ENCODE measurements at places on chromosomes 5 and 9. TPM values are rescaled to one million over a fixed set of nuclear protein-coding genes. Genes with fewer than 3 reads are reported as not detected.

DNA sequence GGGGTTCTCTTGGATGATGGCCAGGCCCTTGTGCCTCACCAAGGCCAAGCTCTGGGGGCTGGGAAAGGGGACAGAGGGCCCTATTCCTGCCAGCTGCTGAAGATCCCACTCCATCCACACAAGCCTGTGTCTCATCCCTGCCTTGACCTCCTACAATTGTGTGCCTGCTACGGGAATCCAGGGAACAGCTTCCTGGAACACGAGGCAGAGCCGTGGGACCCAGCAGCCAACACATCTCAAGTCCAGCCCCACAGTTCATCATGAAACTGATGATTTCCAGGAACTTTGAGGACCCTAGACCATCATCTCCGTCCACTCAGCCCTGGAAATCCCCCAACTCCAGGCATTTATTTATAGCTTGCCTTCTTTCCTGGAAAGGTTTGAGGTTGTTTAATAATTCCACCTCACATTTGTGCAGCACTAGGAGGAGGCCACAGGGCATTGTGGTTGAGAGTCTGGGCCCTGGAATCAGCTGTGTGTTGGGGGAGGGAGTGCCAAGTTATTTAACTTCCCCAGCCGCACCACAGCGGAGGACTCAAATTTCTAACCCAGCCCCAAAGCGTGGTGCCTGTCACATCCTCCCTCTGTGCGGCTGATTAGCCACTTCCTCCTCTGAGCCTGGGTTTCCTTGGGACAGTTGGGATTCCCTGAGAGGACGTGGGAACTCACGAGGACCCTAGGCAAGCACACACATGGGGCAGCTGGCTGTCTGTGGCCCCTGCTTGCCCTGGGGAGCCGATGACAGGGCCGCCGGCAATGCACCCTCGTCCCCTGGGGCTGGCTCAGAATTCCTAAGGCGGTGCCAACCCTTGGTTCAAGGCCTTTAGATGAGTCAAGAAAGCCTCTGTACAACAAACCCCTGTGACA, 58.2 kb upstream of the GGTA1 start:
- H3K27ac ChIP-seq = no peak overlapping the region
- H3K4me1 ChIP-seq = peaks cover 27% of the 10 kb centered on the region
- H3K36me3 ChIP-seq = no peaks in the 10 kb centered on the region
- H3K27me3 ChIP-seq = no peaks in the 10 kb centered on the region
- peak; percentile 39 for DNase-seq

DNA sequence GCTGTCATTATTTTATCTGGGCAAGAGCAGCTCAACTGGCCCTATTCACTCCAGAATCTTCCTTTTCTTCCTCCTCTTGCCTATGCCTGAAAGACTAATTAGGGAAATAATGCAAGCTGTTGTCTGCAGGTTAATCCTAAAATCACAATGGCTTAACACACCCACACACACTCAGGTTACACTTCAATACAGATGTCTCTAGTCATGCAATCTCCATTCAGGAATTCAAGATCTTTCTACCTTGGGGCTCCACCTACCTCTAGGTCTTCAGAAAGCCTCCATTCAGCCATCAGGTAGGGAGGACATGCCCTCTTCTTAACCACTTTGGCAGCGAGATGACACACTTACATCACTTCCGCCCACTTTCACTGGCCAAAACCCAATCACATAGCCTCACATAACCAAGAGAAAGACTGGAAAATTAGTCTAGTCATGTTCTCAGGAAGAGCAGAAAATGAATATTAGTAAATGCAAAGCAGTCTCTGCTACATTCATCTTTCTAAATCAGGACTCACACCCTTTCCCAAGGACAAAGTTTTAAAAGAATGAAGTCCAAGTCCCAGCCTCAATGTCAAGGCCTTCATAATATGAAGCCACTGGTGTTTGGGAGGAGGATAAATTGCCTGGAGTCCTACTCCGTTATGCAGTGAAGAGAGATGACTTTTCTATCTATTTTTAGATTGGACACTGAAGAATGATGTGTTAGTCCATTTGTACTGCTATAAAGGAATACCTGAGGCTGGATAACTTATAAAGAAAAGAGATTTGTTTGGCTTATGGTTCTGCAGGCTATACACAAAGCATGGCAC, 428.1 kb downstream of the EFNA5 start:
- H3K27me3 ChIP-seq = no peaks in the 10 kb centered on the region
- DNase-seq = no peak
- no peak overlapping the region for H3K27ac ChIP-seq
- no peaks in the 10 kb centered on the region for H3K4me1 ChIP-seq

GRCh38 chr9:5587024-5587423, 41.9 kb upstream of the RIC1 start:
- no peaks in the 10 kb centered on the region for H3K36me3 ChIP-seq
- H3K4me1 ChIP-seq = peaks cover 3% of the 10 kb centered on the region
- H3K4me3 ChIP-seq = no peak overlapping the region
- no peaks in the 10 kb centered on the region for H3K27me3 ChIP-seq

DNA sequence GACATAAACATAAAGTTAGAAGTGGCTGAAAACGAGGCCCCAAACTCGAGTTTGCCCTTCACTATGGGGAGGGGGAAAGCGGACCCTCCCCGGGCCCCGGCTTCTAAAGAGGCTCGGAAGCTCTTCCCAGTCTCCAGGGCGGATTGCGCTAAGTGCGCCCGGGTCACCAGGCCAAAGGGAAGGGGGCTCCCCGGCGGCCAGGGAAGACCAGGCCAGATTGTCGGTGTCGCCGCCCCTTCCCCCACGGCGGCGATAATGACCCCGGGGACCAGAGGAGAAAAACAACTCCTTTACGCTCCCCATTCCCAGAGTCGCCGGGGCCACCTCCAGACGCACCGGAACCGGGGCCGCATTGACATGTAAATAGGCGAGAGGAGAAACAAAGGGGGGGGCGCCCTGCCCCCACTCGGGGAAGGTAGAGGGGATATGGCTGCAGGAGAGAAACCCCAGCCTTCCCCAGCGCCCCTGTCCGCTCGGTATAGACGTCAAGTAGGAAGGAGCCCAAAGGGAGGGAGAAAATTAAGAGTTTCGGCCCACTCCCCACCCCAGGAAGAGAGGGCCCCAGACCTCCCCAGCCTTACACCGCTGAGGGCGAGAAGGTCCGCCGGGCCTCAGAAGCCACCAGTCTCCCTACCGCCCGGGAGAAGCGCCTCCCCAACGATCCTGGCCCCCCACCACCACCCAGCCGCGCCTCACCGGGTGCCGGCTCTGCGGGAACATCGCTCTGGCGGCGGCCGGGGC, 1.7 kb downstream of the TLE1 start:
- peak; percentile 9 for DNase-seq
- H3K27ac ChIP-seq = no peak overlapping the region
- no peaks in the 10 kb centered on the region for H3K36me3 ChIP-seq
- peaks cover 17% of the 10 kb centered on the region for H3K4me1 ChIP-seq
- H3K27me3 ChIP-seq = peaks cover 2% of the 10 kb centered on the region
- H3K4me3 ChIP-seq = peak overlapping the region; percentile 66

GRCh38 chr5:10700516-10700915, 60.5 kb downstream of the DAP start:
- H3K4me1 ChIP-seq = peaks cover 27% of the 10 kb centered on the region
- no peaks in the 10 kb centered on the region for H3K27me3 ChIP-seq
- H3K4me3 ChIP-seq = no peak overlapping the region
- H3K36me3 ChIP-seq = no peaks in the 10 kb centered on the region
- H3K27ac ChIP-seq = no peak overlapping the region

DNA sequence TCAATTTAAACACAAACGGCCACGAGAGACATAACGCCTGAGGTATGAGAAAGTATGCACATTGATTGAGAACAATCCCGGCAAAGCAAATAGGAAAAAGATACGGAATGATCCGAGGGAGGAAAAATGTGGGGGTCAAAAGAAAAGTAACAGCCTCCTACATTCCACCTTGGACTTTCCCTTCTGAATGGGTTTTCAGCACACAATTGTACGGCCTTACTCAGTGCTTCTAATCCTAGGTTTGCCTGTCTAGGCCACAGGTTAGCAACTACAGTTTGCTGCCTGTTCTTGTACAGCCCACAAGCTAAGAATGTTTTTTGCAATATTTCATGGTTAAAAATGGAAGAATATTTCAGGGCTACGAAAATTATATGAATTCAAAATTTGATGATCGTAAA, 46.2 kb upstream of the RNF20 start:
- no peaks in the 10 kb centered on the region for H3K36me3 ChIP-seq
- no peak overlapping the region for H3K27ac ChIP-seq
- H3K4me1 ChIP-seq = no peaks in the 10 kb centered on the region
- no peak for DNase-seq

GRCh38 chr5:141512911-141513626, 24.2 kb downstream of the PCDHGC5 start:
- H3K4me3 ChIP-seq = peak overlapping the region; percentile 22
- DNase-seq = no peak
- peaks cover 65% of the 10 kb centered on the region for H3K4me1 ChIP-seq
- H3K27me3 ChIP-seq = no peaks in the 10 kb centered on the region
- no peak overlapping the region for H3K27ac ChIP-seq
- H3K36me3 ChIP-seq = peaks cover 35% of the 10 kb centered on the region

GRCh38 chr5:54944364-54944763, 41.0 kb downstream of the ESM1 start:
- H3K27me3 ChIP-seq = no peaks in the 10 kb centered on the region
- DNase-seq = no peak
- H3K4me3 ChIP-seq = no peak overlapping the region
- H3K36me3 ChIP-seq = no peaks in the 10 kb centered on the region
- no peak overlapping the region for H3K27ac ChIP-seq

- no peak overlapping the region for H3K27ac ChIP-seq
- H3K4me3 ChIP-seq = no peak overlapping the region
- H3K4me1 ChIP-seq = no peaks in the 10 kb centered on the region
- H3K27me3 ChIP-seq = peaks cover 3% of the 10 kb centered on the region
These were observed 21.2 kb upstream of the ARL14EPL start for GRCh38 chr5:116011046-116011445.

DNA sequence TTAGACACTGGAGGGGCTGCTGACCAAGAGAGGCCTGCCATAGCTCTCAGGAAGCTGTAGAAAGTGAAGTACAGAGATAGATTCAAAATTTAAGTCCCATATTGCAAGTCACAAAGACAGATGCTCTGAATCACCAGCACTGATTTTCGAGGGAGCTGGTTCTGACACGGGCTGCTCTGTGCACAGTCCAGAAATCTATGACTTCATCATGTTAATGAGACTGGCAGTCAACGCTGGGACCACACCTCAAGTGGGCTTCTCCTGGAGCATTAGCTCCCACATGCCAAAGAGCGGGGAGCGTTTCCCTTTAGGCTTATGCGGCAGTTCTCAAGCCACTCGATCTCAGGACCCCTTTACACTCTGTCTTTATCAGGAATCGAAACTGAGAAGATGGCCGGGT, 34.2 kb upstream of the FAT2 start:
- no peak for DNase-seq
- no peak overlapping the region for H3K27ac ChIP-seq
- no peaks in the 10 kb centered on the region for H3K36me3 ChIP-seq

Gene RLN1
- 1.5 TPM for total RNA-seq

Gene ST8SIA4
- 59.9 TPM for total RNA-seq

Gene IFT74
- 7.0 TPM for total RNA-seq

Gene STX17
- 33.8 TPM for total RNA-seq

Gene FOXD4L6
- total RNA-seq = not detected

Gene LMX1B
- not detected for total RNA-seq

Gene FAM193B
- total RNA-seq = 235 TPM

Gene AK3
- total RNA-seq = 21.0 TPM
